Epithelial cell of prostate (primary cell): ENCODE measurements at places on chromosomes 16 and 17.

GRCh38 chr16:52832771-52833170 lies 219.9 kb downstream of the CHD9NB start:
- no peak for DNase-seq

DNA sequence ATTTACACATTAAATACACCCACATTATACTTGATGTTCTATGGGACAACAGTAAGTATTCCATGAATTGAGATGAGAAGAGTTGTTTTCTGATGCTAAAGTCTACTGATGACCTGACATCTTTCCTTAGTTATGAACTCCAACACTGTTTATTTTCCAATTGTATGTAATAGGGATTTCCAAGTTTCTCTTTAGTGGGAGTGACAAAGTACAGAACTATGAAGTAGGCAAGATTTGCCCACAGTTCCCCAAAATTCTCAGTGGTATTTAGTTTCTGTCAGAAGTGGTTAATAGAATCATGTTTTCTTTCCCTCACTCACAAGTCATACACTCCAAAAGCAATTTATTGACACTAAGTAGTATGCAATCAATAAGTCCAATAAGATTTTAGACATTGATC lies 22.5 kb upstream of the ABCA6 start:
- no peak for DNase-seq

DNA sequence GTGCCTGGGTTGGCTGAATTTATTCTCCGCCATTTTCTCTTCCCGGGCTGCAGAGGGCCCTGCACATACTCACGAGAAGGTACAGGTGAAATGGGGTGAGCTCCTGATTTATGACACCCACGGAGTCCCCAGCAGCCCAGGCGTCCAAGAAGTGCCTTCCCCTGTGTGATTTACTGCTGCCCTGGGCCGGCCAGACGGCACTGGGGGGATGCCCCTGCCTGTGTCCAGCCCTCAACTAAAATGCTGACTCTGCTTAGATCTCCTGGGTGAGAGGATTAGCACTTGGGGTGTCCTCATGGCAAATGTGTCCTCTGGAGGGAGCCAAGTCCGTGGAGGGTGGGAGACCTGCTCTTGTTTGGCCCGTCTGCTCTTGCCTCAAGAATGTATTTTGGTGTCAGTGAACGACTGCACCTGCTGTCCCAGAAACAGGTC lies 132.4 kb downstream of the MAF start:
- no peak for DNase-seq

DNA sequence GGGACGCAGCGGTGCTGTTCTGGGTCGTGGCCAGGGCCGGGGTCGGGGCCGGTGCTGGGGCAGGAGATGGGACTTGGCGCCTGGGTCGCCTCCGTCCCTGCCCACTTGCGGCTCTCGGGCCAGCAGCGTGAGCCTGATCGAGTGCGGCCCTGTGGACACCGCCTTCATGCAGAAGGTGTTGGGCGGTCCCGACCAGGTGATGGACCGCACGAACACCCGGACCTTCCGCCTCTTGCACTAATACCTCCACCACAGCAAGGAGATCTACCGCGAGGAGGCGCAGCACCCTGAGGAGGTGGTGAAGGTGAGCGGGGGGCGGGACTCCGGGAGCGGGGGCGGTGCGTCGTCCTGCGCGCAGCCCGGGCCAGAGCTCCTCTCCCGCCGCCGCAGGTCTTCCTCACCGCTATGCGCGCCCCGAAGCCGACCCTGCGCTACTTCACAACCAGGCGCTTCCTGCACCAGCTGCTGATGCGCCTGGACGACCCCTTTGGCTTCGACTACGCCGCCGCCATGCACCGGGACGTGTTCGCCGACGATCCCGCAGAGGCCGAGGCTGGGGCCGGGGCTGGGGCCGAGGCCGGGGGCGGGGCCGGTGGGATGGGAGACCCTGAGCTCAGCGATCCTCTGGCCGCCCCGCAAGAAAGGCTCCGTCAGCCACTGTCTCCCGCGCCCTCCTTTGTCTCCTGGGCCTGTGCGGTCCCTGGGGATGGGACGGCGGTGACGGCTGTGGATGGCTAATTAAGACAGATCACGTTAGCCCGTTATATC lies 4.5 kb upstream of the HSD17B1 start:
- DNase-seq, result no peak

DNA sequence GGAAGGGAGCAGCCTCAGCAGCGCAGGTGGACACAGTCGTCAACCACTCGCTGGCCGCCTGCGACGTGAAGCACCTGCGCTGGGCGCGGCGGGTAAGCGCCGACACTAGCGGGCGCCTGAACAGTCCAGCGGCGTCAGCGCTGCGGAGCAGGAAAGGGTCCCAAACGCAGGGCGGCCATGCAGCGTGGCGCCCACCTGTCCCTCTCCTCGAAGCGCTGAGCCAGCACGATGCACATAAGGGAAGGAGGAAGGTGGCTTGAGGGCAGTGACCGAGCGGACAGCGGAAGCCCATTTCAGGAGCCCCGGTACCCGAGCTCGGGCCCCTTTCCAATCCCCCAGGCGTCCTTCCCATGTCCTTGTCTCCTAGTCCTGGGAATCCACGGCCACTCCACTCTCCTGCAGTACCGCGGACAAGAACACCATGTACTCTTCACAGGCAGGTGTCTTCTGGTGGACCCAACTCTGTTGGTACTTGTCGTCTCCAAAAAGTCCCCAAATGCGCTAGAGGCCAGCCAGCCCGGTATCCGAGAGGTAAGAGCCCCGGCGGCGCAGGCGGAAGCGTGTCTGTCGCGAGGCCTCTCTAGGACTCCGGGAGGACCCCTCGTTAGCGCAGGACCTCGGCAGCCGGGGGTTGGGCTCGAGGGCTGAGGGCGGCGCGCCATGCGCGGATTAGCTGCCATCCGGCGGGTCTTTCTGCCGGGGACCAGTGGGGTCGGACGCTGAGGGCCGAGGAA lies 14.4 kb downstream of the ZNF232 start:
- no peak for DNase-seq

- DNase-seq, result no peak
These were observed 34.1 kb downstream of the CDRT15 start for GRCh38 chr17:14202388-14203166.

- DNase-seq, result no peak
These were observed 27.6 kb upstream of the PHAF1 start for GRCh38 chr16:67082100-67082499.

DNA sequence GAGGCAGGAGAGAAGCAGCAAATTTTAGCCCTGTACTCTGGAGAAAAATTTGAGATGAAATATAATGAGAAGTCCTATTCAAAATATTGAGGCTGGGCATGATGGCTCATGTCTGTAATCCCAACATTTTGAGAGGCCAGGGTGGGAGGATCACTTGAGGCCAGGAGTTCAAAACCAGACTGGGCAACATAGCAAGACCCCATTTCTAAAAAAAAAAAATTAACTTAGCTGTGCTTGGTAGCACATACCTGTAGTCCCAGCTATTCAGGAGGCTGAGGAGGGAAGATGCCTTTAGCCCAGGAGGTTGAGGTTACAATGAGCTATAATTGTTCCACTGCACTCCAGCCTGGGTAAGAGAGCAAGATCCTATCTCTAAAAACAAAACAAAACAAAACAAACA lies 103.4 kb downstream of the CACNG3 start:
- no peak for DNase-seq
